ENCODE measurements at places on chromosomes 7 and 10. TPM values are rescaled to one million over a fixed set of nuclear protein-coding genes. Genes with fewer than 3 reads are reported as not detected.

SFTPA1 gene
- total RNA-seq, result not detected

TRIM50 gene
- total RNA-seq, result not detected

RELN gene
- total RNA-seq, result not detected

VPS37D gene
- 2.1 TPM for total RNA-seq

DEPP1 gene
- total RNA-seq, result 16.5 TPM

GNG11 gene
- 265 TPM for total RNA-seq

SEMA3C gene
- 111 TPM for total RNA-seq

ACBD7 gene
- 6.7 TPM for total RNA-seq

EPO gene
- not detected for total RNA-seq

ACHE gene
- not detected for total RNA-seq

TUBAL3 gene
- total RNA-seq, result 1.4 TPM

CFAP43 gene
- 0.24 TPM for total RNA-seq

ICA1 gene
- total RNA-seq, result 0.24 TPM
